Progenitor cell of endocrine pancreas (in vitro differentiated cells): ENCODE measurements at places on chromosomes 6 and 20.

DNA sequence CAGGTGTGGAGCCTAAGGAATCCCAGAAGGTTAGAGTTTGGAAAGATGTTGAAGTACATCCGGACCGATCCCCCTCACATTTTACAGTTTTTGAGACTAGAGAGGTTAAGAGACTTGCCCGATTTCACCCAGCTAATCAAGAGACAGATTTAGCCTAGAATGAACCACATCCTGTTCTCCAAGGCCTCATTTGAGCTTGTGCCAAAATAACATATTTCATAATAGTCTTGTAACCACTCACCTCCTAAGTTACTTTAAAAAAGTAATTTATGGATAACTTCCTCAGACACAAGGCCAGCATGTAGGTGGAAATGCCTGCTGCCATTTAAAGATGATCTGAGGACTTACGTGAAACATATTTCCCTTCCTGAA lies 39.8 kb upstream of the ARHGAP18 start:
- no peak for DNase-seq

- DNase-seq, result no peak
Observed at GRCh38 chr6:53189554-53189953, 40.9 kb upstream of the GCM1 start.

DNA sequence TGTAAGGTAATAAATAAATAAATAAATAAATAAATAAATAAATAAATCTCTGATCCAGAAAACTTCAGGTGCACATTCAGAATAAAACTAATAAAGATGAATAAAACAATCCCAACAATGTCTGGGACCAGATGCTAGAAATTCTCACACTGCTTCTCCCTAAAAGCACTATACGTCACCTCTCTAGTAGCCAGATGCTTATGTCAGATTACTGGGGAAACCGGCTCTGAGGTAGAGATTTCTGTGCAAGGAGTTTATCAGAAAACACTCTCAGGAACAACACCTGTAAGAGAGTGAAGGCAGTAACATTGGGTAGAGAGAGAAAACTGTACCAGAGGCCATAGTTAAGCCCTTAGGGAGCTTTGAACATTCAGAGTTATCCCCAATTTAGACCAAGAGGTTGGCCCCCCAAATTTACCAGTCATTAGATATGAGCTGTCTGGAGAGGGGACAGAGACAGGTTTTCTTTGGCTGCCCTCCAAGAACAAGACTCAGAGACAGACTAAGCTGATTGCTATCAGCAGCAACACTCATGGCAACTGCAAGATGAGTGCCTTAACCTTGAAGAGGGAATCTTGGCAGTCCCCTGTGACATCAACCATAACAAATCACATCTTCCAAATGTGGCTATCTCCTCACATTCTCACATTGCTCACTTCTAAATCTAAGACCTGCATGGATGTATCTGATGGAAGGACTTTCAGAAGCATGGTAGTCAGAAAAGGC lies 151.2 kb upstream of the BMP5 start:
- no peak for DNase-seq

DNA sequence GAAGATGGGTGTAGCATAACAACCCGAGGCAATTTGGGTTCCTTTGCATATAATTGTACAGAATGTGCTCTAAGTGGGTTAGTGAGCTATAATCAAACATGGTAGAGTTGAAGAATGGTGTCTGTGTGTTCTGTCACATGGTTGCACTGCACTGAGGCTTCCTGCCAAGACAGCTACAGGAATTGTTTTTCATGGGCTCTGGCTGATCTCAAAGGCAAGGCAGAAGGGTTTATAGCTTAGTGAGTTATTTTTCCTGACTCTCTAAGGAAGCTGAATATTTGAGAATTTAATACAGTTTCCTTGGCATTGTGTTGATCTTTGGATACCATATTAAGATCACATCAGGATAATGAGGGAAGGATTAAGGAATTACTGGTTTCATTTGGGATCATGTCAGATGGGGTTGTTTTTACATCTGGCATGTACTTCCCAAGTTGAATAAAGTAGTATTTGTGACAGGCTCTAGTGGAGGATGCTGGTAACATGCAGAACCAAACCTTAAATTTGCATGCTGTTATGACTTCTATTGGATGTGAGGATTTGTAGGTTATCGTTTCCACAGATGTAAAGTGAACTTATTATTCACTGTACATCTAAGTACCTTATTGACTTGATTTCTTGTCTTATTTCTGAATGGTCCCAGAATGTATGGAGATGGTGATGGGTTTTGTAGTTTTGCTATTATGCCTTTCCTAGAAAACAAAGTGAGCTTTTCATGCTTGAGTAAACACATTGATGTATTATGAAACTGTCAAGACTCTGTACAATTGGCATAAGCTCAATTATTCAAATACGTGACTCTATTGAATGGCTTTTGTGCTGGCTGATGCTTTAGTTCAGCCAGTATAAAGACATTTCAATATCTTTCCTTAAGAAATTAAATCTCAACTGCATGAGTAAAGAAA lies 43.3 kb downstream of the LRRC1 start:
- DNase-seq, result no peak

DNA sequence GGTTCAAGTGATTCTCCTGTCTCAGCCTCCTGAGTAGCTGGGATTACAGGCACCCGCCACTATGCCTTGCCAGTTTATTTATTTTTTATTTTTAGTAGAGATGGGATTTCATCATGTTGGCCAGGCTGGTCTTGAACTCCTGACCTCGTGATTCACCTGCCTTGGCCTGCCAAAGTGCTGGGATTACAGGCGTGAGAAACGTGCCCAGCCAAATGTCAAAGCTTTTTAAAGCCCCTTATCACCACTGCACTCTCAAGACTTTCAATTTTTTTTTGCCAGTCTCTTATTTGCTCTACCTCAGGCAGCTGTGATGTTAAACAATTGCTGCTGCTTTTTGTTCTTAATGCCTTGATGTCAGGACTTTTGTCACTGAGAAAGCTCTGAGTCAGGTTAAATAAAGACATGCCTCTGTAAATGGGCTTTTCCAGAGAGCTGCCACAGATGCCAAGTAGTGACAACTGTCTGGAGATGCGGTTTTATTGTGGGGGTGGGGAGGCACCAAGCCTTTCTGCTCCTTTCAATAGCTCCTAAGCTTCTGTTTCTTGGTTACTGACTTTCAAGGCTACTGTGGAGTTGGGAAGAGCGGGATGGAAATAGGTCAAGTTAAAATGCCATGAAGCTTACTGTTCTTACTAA lies 29.2 kb downstream of the RSPH3 start:
- no peak for DNase-seq

GRCh38 chr20:40932436-40932835 lies 96.2 kb upstream of the TOP1 start:
- no peak for DNase-seq

- DNase-seq, result no peak
Observed at GRCh38 chr20:35319871-35320197, 27.6 kb upstream of the FAM83C start.

DNA sequence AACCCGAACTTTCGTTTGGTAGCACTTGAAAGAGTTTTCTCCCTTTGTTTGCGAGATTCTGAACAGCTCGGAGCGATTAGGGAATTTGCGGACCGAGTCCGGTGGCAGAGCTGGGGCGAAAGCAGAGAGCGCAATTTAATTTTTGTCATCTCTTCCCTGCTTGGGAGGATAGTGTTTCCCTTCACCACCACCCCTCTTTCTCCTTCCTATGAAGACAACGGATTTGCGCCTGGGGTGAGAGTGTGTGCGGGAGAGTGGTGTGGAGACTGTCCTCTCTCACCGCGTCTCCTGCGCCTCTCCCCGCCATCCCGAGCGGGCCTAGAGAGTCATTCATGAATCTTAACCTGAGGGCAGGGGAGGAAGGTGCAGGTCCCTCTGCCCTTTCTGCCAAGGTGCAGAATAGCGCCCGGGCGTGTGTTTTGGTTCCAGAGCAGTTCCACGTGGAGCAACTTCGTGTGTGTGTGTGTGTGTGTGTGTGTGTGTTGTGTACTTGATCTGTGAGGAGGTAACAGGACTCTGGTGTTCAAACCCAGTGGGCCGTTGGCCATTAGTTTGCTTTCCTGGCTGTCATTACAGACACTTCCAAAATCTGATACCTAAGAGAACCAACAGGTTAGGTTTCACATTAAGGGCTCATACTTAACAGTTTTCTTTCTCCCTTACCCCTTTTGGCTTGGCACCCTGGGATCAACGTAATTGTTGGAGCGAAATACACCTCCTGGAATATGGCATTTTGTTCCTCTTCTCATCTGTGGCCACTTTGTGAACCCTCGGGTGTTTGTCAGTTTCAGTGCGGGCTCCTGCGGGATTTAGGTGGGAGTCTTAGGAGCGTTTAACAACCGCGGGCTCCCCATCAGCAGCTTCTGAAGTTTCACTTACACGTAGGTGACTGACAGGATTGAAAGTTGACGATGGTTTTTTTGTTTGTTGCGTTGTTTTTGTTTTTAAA lies 1.8 kb downstream of the EYA4 start:
- peak; percentile 12 for DNase-seq
